Epithelial cell of alveolus of lung (primary cell): ENCODE measurements at places on chromosomes 6 and 20. TPM values are rescaled to one million over a fixed set of nuclear protein-coding genes. Genes with fewer than 3 reads are reported as not detected.

TRIM15 gene
- total RNA-seq: not detected in 2 replicates

COX7A2 gene
- total RNA-seq: 352 and 422 TPM in 2 replicates

RNF182 gene
- 2.2 and 5.3 TPM in 2 replicates for total RNA-seq

FRK gene
- 0.32 and 0.52 TPM in 2 replicates for total RNA-seq

ADAM33 gene
- total RNA-seq: 1.7 and 14.5 TPM in 2 replicates

CBFA2T2 gene
- total RNA-seq: 5.0 and 5.9 TPM in 2 replicates
